ENCODE measurements at places on chromosomes 1 and 21.

- no peak for DNase-seq
Measured at GRCh38 chr1:109067883-109068282, 7.9 kb downstream of the TAF13 start.

GRCh38 chr1:209529233-209529632, 54.3 kb upstream of the CAMK1G start:
- no peak for DNase-seq

GRCh38 chr1:21494196-21494595, 15.0 kb upstream of the ALPL start:
- no peak for DNase-seq

DNA sequence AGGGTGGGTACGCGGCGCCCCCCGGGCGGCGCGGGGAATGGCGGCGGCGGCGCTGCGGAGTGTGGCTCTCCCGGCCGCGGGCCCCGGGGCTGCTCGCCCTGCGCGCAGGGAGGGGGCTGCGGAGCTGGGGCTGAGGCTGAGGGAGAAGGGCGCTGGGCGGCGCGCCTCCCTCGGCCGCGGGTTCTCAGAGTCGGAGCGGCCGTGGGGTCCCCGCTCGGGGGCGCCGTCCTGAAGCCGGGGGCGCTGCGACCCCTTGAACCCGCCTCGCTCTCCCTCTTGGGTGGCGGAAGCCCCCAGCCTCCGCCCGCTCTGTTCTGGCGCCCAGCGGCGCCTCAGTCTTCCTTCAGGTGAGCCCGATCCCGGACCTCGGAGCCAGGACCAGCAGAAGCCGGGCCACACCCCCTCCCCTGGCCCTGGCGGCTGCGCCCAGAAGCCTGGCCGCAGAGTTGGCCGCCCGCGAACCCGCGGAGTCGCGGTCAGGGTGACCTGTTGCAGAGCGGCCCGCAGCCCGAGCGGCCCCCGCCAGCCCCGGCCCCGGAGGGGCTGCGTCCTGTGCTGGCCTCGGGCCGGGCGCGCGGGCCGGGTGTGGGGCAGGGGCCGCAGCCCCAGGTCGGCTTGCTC, 532 bp downstream of the RALGPS2 start:
- no peak for DNase-seq

- DNase-seq = no peak
Measured at GRCh38 chr21:15722591-15723324, 7.0 kb upstream of the USP25 start.

- DNase-seq = no peak
Measured at GRCh38 chr1:175287849-175288248, 95.3 kb upstream of the KIAA0040 start.

GRCh38 chr1:183753464-183753891, 51.4 kb upstream of the RGL1 start:
- DNase-seq = no peak

- DNase-seq = no peak
Measured at GRCh38 chr1:44894591-44894990, 51.5 kb upstream of the PTCH2 start.

DNA sequence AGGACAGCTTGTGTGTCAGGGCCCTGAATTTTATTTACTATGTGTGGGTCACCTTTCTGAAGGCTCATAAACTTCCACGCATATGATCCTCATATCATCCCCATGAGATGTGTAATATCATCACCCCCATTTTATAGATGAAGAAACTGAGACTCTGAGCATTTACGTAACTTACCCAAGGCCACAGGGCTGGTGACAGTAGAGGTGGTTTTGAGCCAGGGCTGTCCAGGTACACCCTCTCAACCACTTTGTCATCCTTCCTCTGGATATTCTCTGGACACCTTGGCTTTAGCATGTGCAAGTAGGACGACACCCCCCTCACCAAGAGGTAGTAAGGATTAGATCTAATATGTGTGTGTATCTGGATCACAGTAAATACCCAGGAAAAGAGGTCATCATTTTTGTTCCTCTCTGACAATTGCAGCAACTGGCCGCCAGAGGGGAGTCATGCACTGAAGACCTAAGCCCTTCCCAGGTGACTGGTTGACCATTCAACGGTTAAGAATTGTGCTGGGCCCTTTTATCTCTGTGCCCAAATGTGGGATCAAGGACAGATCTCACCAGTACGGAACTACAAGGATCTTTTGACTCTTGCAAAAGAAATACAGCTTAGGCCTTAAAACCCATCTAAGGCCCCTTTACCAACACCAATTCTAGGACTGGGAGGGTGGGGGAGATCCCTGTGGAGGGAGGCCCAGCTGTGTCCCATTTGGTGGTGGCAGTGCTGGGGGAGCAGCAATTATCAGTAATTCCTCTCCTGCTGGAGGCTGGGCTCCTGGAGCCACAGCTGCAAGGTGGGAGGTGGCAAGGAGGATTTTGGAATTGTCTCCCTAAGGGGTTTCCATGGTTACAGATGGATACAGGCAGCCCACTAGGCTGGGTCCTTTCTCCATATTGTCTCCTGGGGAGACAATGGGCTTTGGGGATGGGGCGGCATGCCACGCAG, 13.7 kb upstream of the E2F2 start:
- DNase-seq = peak; percentile 55

- DNase-seq = no peak
Measured at GRCh38 chr1:101652484-101652883, 344.2 kb downstream of the OLFM3 start.

GRCh38 chr1:180204231-180204630, 25.8 kb upstream of the LHX4 start:
- DNase-seq = no peak

GRCh38 chr1:212967801-212968200, 17.5 kb downstream of the VASH2 start:
- no peak for DNase-seq
